Fibroblast of villous mesenchyme (primary cell): ENCODE measurements at places on chromosomes 11 and 22. TPM values are rescaled to one million over a fixed set of nuclear protein-coding genes. Genes with fewer than 3 reads are reported as not detected.

The FOLH1 gene
- not detected in 2 replicates for total RNA-seq

The SYNGR1 gene
- 8.6 and 12.2 TPM in 2 replicates for total RNA-seq

The CSNK1E gene
- total RNA-seq, result 145 and 161 TPM in 2 replicates

The MFNG gene
- under 0.01 TPM in 1 of 2 replicates, not detected in the other for total RNA-seq

The AHNAK gene
- 474 and 514 TPM in 2 replicates for total RNA-seq

The TMEM86A gene
- 0.32 and 0.43 TPM in 2 replicates for total RNA-seq

The NRIP3 gene
- total RNA-seq, result 10.8 and 20.9 TPM in 2 replicates

The OR51B2 gene
- total RNA-seq, result not detected in 2 replicates

The TRPM5 gene
- not detected in 2 replicates for total RNA-seq

The TEX12 gene
- total RNA-seq, result 0.32 TPM in 1 of 2 replicates, not detected in the other

The CFAP300 gene
- 2.9 and 4.7 TPM in 2 replicates for total RNA-seq

The CCDC15 gene
- 2.6 and 3.5 TPM in 2 replicates for total RNA-seq

The SLC5A4 gene
- not detected in 2 replicates for total RNA-seq

The KRTAP5-10 gene
- not detected in 2 replicates for total RNA-seq

The TYR gene
- not detected in 2 replicates for total RNA-seq

The ARHGAP32 gene
- total RNA-seq, result 9.5 and 14.8 TPM in 2 replicates

The ASPHD2 gene
- total RNA-seq, result 0.32 and 2.2 TPM in 2 replicates

The MYBPC3 gene
- total RNA-seq, result not detected in 2 replicates

The BACE1 gene
- total RNA-seq, result 28.0 and 31.5 TPM in 2 replicates

The SCGB1A1 gene
- total RNA-seq, result not detected in 2 replicates

The PTPRCAP gene
- total RNA-seq, result 0.32 TPM in 1 of 2 replicates, not detected in the other

The CCDC73 gene
- not detected in 2 replicates for total RNA-seq

The KCNQ1OT1 gene
- total RNA-seq, result 6.0 and 6.1 TPM in 2 replicates

The MOV10L1 gene
- 9.7 and 10.8 TPM in 2 replicates for total RNA-seq
